ENCODE measurements at places on chromosomes 7 and 10. TPM values are rescaled to one million over a fixed set of nuclear protein-coding genes. Genes with fewer than 3 reads are reported as not detected.

The ANKRD2 gene
- not detected for total RNA-seq

The FRAT2 gene
- total RNA-seq: 8.6 TPM

The ANKRD22 gene
- total RNA-seq: 4.4 TPM

The C10orf105 gene
- 0.49 TPM for total RNA-seq

The IFIT3 gene
- total RNA-seq: 6.1 TPM

The ASZ1 gene
- total RNA-seq: not detected

The RNF148 gene
- 1.7 TPM for total RNA-seq

The CC2D2B gene
- 2.5 TPM for total RNA-seq

DNA sequence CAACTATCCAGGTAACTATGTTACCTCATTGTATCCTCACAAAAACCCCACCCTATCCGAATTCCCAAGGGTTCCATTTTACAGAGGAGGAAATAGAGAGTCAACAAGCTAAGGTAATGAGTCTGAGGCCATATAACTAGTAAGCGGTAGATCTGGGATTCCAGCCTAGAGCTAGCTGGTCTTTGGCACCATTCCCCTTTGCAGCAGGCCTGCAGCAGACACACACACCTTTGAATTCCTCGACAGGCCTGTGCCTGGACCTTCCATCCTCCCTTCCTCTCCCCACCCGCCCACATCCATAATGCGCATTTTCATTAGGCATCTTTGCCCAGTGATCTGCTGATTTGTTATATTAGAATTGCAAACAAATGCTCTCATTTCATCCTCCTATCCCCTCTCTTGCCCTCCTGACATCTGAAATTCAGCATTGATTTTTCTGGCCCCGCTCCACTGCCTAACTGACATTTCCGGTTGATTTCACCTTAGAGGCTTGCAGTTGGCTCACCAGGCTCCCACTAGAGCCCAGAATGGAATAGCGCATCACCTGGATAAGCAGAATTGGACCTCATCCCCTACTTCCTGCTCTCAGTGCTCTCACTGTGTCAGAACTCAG is 129.5 kb downstream of the PLXNA4 start:
- no peaks in the 10 kb centered on the region for H3K4me1 ChIP-seq
- no peak for DNase-seq
- no peaks in the 10 kb centered on the region for H3K27me3 ChIP-seq
- H3K36me3 ChIP-seq: no peaks in the 10 kb centered on the region

GRCh38 chr7:80105701-80106408 is 28.8 kb upstream of the GNAI1 start:
- H3K27ac ChIP-seq: no peak overlapping the region
- no peaks in the 10 kb centered on the region for H3K4me1 ChIP-seq
- no peak overlapping the region for H3K4me3 ChIP-seq
- DNase-seq: no peak
- H3K36me3 ChIP-seq: no peaks in the 10 kb centered on the region
- no peaks in the 10 kb centered on the region for H3K27me3 ChIP-seq

DNA sequence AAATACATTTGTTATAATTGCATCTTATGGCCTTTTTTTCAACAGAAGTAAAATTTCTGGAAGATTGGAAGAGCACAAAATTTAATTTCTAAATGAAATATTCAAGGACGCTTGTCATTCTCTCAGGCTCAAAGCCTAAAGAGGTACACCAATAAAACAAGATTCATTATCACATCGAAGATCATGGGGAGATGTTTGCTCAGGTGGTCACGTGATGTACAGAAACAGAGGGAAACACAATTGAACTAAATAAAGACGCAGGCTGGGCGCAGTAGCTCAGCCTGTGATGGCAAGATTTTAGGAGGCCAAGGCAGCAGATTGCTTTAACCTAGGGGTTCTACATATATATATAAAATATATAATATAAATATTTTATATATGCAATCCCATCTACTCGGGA is 37.3 kb upstream of the TMEM254 start:
- no peak overlapping the region for H3K27ac ChIP-seq
- H3K4me1 ChIP-seq: no peaks in the 10 kb centered on the region
- no peaks in the 10 kb centered on the region for H3K36me3 ChIP-seq
- H3K27me3 ChIP-seq: no peaks in the 10 kb centered on the region
- H3K4me3 ChIP-seq: no peak overlapping the region
- no peak for DNase-seq

DNA sequence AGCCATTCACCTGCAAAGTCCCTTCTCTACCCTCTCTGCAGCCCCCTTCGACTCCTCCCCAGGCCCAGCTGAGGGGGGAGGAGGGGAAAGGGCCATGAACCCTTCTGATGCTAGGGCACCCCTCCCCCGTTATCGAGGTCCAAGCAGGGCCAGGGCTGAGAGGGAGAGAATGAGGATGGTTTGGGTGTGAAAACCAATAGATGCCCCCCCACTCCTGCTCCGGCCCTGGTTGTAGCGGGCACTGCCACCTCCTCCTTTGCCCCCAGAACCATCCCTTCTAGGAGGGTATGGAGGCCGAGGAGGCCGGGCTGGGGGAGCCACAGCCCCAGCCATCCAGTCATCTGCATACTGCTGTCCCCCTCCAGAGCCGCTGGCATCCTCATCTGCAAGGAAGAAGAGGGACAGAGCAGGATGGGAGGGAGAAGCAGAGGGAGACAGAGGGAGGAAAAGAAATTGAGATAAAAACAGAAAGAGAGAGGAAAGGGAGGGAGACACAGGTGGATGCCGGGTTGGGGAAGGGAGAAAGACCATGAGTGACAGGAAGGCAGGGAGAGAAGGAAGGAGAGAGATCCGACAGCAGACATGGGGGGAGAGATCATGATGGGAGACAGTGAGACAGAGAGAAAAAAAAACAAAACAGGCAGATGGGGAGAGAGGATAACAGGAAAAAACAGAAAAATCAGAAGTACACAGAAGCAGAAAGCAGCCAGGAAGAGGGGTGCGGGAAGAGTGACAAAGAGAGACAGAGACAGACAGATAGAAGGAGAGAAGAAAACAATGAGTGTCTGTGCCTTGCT is 1.9 kb upstream of the GAL3ST4 start:
- H3K27ac ChIP-seq: no peak overlapping the region
- no peaks in the 10 kb centered on the region for H3K36me3 ChIP-seq
- DNase-seq: no peak
- H3K27me3 ChIP-seq: no peaks in the 10 kb centered on the region

DNA sequence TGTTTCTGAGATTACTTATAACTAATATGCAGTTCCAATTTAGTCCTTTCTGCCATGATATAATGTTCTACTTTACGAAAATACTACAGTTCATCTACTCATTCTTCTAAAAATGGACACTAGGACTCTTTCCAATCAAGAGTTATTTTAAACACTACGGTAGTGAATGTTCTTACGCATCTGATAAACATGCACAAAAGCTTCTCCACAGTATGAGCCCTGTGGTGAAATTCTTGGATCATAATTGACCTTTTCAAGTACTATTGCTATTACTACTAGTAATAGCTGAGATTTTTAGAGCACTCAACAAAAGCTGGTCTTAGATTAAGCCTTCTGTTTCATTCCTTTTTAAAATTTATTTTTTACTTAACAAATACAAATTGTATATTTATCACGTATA is 106.4 kb downstream of the CH25H start:
- H3K27ac ChIP-seq: no peak overlapping the region
- no peak for DNase-seq
- no peaks in the 10 kb centered on the region for H3K27me3 ChIP-seq
- no peak overlapping the region for H3K4me3 ChIP-seq
- no peaks in the 10 kb centered on the region for H3K4me1 ChIP-seq

GRCh38 chr10:77268721-77269120 is 368.9 kb downstream of the KCNMA1 start:
- H3K4me1 ChIP-seq: peaks cover 9% of the 10 kb centered on the region
- H3K4me3 ChIP-seq: no peak overlapping the region
- H3K27me3 ChIP-seq: no peaks in the 10 kb centered on the region
- DNase-seq: no peak

DNA sequence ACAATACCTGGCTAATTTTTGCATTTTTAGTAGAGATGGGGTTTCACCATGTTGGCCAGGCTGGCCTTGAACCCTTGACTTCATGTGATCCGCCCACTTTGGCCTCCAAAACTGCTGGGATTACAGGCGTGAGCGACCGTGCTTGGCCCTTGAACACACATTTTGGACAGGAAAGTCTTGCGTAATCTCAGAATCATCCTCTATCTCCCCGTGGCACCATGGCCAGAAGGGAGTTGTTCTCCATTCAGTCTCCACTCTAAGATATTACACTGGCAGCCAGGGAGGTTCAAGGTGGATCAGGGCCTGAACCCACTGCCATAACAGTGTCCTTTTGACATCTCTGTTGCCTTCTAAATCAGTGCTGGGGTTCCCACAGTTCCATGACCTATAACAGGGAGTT is 29.2 kb upstream of the GALNTL5 start:
- no peak overlapping the region for H3K4me3 ChIP-seq
- peaks cover 6% of the 10 kb centered on the region for H3K4me1 ChIP-seq
- H3K36me3 ChIP-seq: no peaks in the 10 kb centered on the region
- DNase-seq: no peak

DNA sequence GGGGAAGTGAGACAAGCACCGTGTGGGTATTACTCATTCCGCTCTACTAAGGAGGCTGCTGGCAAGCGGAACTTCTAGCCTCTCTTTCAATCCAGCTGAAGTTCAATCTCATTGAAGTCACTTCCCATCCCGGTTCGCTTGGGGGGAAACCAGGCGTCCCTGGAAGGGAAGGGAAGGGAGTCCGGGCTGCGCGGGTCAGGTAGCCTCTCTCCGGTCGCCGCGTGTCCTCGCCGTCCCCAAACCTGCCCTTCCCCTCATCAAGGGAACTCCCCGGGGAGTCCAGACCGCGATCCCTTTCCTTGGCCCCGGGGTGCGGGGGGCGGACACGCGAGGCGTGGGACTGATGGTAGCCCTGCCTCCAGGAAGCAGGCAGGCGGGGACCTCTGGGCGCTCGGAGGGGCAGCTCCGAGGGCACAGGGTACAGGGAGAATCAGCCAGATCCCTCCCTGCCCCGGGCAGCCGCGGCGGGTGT is 598 bp upstream of the ZEB1 start:
- H3K27me3 ChIP-seq: no peaks in the 10 kb centered on the region
- H3K27ac ChIP-seq: peak overlapping the region; percentile 99
- H3K4me1 ChIP-seq: peaks cover 3% of the 10 kb centered on the region
- H3K4me3 ChIP-seq: peak overlapping the region; percentile 89
- H3K36me3 ChIP-seq: no peaks in the 10 kb centered on the region

GRCh38 chr7:100822236-100823139 is 4.8 kb downstream of the EPHB4 start:
- H3K27me3 ChIP-seq: no peaks in the 10 kb centered on the region
- DNase-seq: no peak
- H3K4me3 ChIP-seq: no peak overlapping the region
- no peak overlapping the region for H3K27ac ChIP-seq

DNA sequence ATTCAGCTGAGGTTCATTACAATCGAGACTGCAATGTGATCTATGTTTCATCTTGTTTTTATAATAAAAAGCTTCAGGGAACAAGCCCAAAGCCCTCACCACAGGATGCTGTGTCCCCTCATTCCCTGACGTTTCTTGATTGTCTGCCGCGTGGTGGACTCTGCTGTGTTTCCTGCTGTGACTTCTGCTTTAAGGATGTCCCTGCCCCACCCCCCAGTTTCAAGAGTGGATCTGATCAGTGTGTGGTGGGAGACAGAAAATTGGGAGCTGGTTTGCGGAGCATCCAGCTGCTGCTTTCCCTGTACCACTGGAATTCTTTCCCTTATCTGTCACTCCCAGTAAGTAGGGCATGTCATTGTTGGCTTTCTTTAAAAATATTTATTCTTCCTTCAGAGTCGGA is 86.2 kb downstream of the CREM start:
- no peaks in the 10 kb centered on the region for H3K27me3 ChIP-seq
- H3K4me1 ChIP-seq: no peaks in the 10 kb centered on the region
- H3K27ac ChIP-seq: no peak overlapping the region

DNA sequence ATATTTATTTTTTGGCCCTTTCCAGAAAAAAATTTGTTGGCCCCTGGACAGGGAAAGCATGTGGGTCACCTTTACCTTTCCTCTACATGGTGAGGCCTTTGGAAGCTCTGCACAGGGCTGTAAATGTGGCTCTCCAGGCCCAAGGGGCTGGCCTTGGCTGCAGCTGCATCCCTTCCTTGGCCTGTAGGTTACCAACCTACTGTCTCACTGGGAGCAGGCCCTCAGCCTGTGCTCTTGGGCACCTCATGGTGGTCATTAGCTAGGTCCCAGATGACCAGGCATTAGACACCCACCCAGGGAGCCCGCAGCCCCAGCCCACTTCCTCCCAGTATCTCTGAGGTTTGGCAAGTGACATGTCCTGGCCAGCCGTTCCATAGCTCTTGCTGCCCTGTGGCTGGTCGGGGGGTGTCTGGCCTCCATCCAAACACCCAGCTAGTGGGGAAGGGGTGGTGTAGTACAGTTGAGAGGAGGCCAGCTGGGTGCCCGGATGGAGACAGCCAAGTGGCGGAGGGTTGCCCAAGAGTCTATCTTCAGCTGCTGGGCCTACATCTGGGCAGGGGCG is 7.1 kb upstream of the CPA5 start:
- H3K4me1 ChIP-seq: no peaks in the 10 kb centered on the region
- no peaks in the 10 kb centered on the region for H3K36me3 ChIP-seq
- no peak overlapping the region for H3K4me3 ChIP-seq
- H3K27me3 ChIP-seq: no peaks in the 10 kb centered on the region
- DNase-seq: no peak

- no peaks in the 10 kb centered on the region for H3K27me3 ChIP-seq
- H3K4me3 ChIP-seq: no peak overlapping the region
- H3K27ac ChIP-seq: no peak overlapping the region
- H3K4me1 ChIP-seq: no peaks in the 10 kb centered on the region
- H3K36me3 ChIP-seq: no peaks in the 10 kb centered on the region
Measured at GRCh38 chr7:40316176-40316575, 181.4 kb downstream of the SUGCT start.

DNA sequence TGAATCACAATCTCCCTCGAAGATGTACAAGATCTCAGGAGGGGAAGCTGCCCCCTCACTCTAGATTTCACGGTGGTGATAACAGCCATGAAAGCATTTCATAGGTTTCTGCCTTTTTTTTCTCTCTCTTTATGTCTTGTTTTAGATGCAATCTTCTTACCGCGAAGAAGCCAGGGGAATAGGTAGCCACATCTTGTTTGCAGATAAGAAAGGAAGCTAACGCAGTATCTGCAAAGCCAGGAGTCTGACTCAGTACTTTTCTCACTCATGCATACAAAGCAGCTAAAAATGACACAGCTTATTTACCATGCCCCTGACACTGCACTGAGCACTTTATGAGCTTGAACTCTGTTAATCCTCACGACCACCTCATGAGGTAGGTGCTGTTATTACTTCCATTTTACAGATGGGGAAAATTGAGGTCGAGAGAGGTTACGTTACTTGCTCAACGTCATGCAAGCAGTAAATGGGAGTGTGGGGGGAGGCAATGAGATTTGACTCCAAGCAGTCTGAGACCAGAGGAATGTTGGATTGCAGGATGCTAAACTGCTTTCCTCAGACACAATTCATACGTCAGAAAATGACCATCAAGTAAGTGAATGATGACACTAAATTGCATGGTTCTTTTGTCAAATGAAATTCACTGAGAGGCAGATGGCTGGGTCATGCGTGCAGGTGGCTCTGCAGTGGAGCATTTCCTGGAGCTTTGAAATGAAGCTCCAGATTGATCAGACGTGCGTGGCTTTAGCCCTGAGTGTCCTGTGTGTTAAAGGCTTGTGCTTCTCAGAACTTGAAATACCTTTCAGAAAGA is 3.3 kb downstream of the MAP3K8 start:
- no peaks in the 10 kb centered on the region for H3K36me3 ChIP-seq
- H3K27ac ChIP-seq: peak overlapping the region; percentile 98
- no peak for DNase-seq
- H3K4me1 ChIP-seq: peaks cover 69% of the 10 kb centered on the region
- no peaks in the 10 kb centered on the region for H3K27me3 ChIP-seq
- H3K4me3 ChIP-seq: peak overlapping the region; percentile 77

GRCh38 chr10:78899098-78899754 is 169.5 kb upstream of the ZMIZ1 start:
- no peaks in the 10 kb centered on the region for H3K27me3 ChIP-seq
- H3K4me1 ChIP-seq: no peaks in the 10 kb centered on the region
- H3K4me3 ChIP-seq: no peak overlapping the region
- no peak for DNase-seq
- no peak overlapping the region for H3K27ac ChIP-seq
